Mesothelial cell of epicardium (in vitro differentiated cells): ENCODE measurements at places on chromosomes 1 and 21.

- no peak overlapping the region for H3K4me3 ChIP-seq
- peaks cover 30% of the 10 kb centered on the region for H3K4me1 ChIP-seq
- H3K27me3 ChIP-seq: peaks cover 8% of the 10 kb centered on the region
- H3K27ac ChIP-seq: no peak overlapping the region
- DNase-seq: no peak
Measured at GRCh38 chr1:224736619-224737352, 120.7 kb downstream of the CNIH3 start.

DNA sequence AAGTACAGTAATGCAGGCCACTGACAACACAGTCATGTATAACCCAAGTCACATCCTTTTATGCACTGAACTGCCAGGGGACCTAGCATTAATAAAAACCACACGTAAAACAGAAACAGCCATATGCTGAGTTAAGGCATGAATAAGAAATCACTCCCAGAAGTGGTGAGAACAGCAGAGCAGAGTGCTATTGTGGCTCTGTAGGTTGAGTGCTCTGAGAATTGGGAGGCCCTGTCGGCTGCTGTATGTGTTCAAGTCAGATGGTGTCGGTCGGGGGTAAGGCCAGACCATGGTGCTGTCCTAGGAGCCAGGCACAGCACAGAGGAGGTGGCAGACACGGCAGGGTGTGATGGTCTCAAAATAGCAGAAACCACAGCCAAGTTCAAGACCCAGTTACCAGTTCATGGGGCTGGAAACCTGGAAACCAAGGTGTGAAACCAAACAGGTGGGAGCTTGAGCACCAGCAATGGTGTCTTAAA, 126.6 kb upstream of the COA6 start:
- H3K27ac ChIP-seq: no peak overlapping the region
- H3K4me3 ChIP-seq: no peak overlapping the region
- no peak for DNase-seq
- no peaks in the 10 kb centered on the region for H3K36me3 ChIP-seq

DNA sequence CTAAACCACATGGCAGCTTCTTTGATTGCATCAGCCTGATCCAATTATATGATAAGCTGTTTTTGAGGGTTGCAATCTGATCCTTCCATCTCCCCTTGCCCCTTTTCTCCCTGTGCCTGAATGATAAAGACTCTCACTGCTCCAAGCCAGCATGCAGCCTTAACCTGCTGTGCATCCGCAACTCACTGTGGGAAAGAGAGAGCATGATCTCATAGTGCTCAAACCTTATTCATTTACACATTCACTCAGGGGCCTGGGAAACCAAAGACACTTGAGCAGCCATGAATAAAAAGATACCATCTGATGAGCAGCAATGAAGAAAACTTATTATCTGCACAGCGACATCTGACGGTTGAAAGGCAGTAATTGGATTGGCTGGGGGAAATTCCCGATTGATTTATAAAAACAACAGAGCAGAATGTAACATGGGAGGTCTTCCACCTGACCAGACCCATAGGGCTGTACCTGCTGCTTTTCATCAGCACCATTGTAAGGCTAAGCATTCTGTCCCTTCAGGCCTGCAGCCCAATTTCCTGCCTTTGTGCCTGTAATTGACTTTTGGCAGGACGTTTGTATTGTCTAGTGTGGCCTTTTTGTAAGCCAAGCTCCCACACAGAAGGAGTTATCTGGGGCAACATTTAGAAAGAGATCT, 62.5 kb downstream of the KIAA0040 start:
- peaks cover 11% of the 10 kb centered on the region for H3K27me3 ChIP-seq
- H3K27ac ChIP-seq: peak overlapping the region; percentile 2
- peaks cover 9% of the 10 kb centered on the region for H3K4me1 ChIP-seq
- no peak for DNase-seq

DNA sequence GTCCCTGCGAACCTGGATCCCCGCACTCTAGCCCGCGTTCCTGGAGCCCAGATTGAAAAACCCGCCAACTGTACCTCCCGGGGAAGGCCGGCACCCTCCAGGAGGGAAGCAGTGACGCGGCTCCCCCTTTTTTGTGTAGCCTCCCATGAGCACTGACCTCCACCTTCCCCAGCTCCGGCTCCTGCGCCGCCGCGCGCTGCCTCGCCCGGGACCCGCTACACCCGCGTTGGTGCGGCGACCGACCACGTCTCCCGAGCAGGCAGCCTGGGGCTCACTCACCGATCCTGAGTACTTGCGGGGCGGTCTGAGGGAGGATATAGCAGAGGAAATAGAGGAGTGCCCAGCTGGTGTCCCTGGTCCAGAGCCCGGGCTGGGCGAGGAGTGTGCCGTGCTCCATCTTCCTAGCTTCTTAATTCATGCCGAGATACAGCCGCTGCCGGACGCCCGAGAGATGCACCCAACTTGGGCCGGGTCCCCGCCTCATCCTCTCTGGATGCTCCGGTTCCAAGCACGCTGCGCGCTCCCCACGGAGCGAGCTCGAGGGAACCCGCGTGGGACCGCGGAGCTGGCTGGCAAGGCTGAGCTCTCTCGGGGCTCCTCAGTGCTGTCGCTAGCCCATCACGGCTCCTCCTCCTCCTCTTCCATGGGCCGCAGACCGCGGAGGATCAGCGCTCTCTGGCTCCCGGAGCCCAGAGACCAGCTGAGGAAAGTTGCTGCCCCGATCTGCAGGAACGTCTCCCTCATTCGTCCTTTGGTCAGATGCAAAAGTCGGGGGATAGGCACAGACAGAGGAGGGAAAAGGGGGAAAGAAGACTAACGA, 482 bp downstream of the GRIK1 start:
- H3K4me3 ChIP-seq: peak overlapping the region; percentile 84
- peaks cover 96% of the 10 kb centered on the region for H3K27me3 ChIP-seq
- no peak overlapping the region for H3K27ac ChIP-seq
- no peaks in the 10 kb centered on the region for H3K36me3 ChIP-seq
- H3K4me1 ChIP-seq: peaks cover 12% of the 10 kb centered on the region
- DNase-seq: peak; percentile 54

DNA sequence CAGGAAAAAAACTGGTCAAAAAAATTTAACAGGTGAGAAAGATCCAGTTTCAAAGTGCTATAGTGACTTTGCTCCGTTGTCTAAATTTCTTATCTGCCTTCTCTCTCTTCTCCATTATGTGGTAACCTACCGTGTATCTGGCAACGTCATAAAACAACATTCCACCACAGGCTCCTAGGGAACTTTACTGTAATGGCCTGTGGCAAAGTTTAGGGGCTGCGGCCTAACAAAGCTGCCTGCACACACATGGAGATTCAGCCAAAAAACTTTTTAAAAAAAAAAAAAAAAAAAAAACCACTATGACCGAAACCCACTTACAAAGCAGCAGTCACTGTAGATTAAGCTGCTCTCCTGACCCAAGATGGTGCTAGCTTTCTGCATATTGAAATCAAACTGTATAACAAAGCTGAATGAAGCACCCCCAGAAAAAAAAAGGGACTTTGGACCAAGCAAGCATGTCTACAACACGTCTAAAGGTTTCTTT, 202.6 kb downstream of the SLC45A1 start:
- DNase-seq: no peak
- H3K4me1 ChIP-seq: peaks cover 43% of the 10 kb centered on the region

- no peak for DNase-seq
- H3K27ac ChIP-seq: no peak overlapping the region
- H3K27me3 ChIP-seq: no peaks in the 10 kb centered on the region
- H3K4me3 ChIP-seq: no peak overlapping the region
- peaks cover 13% of the 10 kb centered on the region for H3K36me3 ChIP-seq
- no peaks in the 10 kb centered on the region for H3K4me1 ChIP-seq
Measured at GRCh38 chr1:241603731-241604245, 36.4 kb downstream of the CHML start.

DNA sequence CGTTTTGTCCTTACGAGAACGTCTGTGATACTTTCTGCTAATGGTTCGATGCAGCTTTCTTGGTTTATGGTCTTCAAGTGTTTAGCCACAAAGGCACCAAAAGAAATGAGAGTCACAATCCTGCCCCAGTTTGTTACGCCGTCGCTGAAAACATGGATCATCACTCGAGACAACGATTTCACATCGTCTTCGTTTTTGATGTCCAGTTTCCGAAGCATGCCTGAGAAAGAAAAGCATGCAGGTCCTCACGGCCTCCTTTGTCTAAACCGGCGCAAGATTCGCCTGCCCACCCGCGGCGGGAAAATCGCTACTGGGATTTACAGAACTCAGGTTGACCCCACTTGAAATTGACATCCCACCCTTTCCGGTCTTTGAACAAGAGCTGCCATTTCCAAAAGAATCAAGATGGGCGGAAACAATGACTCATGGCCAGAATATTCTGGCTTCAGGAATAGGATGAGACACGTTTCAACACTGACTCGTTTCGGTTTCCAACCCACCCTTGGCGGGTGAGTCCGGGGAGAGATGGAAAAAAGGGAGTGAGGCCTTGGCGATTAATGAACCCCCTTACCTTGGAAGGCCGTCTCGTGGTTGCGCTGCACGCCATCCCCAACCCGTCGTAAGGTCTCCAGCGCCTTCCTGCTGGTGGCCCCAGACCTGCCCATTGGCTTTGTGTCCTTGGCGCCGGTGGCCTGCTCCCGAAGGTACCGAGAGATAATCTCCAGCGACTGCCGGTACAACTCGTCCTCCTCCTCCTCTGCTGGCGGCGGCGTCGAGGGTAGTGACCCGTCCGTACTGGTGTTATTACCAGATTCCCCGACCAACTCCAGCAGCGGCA, 919 bp downstream of the MCL1 start:
- peak overlapping the region; percentile 98 for H3K27ac ChIP-seq
- DNase-seq: no peak
- H3K4me1 ChIP-seq: peaks cover 45% of the 10 kb centered on the region
- H3K36me3 ChIP-seq: peaks cover 30% of the 10 kb centered on the region
- H3K4me3 ChIP-seq: peak overlapping the region; percentile 98

- no peak for DNase-seq
- H3K36me3 ChIP-seq: no peaks in the 10 kb centered on the region
- peaks cover 62% of the 10 kb centered on the region for H3K4me1 ChIP-seq
- H3K4me3 ChIP-seq: peak overlapping the region; percentile 85
- peaks cover 55% of the 10 kb centered on the region for H3K27me3 ChIP-seq
- peak overlapping the region; percentile 93 for H3K27ac ChIP-seq
Measured at GRCh38 chr1:212607913-212608391, 609 bp upstream of the ATF3 start.

DNA sequence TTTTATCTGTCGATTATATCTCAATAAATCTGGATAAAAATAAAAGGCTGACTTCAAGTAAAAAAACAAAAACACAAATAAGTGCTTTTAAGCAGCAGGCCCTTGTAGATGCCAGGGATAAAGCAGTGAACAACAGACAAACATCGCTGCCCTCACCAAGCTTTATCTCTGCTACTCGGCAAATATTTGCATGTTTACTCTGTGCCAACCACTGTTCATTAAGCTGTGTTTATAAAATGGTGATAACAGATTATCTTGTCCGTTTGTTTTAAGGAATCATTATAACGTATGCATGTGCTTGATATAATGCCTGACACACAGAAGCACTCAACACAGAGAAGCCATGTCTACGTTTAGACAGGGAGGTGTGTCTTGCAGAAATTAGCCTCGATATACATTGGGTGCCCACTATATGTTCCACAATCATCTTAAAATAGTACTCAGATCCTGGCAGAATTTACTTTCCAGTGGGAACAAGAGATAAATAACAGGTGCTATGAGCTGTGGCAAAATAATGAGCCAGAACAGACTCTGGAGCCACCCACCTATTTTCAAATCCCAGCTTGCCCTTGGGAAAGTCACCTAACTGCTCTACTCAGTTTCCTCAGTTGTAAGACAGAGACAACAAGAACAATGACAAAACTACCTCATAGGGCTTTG, 47.2 kb downstream of the TRIT1 start:
- no peaks in the 10 kb centered on the region for H3K27me3 ChIP-seq
- H3K36me3 ChIP-seq: peaks cover 17% of the 10 kb centered on the region
- DNase-seq: no peak
- H3K4me3 ChIP-seq: no peak overlapping the region

- no peak for DNase-seq
- H3K4me3 ChIP-seq: no peak overlapping the region
Measured at GRCh38 chr1:112256411-112256810, 139.6 kb upstream of the CTTNBP2NL start.

DNA sequence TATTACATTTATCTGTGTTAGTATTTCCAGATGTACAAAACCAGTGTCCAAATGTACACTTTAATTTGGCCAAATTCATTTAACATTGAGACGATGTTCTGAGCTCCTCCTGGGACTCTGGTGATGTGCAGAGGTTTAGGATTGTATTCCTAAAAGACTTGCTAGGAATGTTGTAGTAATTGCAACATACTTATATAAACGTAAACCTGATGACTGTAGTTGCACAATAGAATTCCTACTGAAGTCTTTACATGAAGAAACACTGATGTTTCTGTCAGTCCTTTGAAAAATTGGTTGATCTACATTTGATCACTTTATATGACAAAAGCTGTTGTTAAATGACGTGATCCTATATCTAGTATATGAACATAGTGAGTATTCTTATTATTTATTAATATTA, 5.1 kb upstream of the OR14C36 start:
- H3K27me3 ChIP-seq: no peaks in the 10 kb centered on the region
- no peak overlapping the region for H3K4me3 ChIP-seq
- no peaks in the 10 kb centered on the region for H3K36me3 ChIP-seq
- H3K4me1 ChIP-seq: no peaks in the 10 kb centered on the region
- DNase-seq: no peak

DNA sequence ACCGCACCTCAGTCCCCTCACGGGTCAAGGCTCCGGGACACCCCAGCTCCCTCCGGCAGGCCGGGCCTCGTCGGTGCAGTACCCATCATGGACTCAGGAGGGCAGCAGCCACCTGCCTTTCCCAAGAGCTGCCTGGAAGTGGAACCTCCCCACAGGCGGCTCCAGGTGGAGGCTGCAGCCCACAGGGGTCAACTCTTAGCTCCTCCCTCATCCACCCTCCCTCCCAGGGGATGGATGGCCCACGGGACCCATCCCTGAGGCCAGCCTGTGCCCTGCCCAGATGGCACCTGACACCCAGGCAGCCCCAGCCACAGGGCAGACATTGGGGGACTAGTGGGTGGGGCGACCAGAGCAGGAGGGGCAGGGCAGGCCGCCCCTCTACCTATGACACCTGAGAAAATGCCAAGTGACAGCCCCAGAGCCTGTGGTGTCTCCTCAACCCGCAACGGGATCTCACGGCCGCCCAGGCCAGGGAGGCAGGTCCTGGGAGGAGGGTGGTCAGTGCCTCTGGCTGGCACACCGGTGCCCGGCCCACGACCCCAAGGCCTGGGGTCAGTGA, 1.2 kb upstream of the ARHGEF16 start:
- H3K27me3 ChIP-seq: peaks cover 13% of the 10 kb centered on the region
- H3K4me1 ChIP-seq: peaks cover 12% of the 10 kb centered on the region
- DNase-seq: peak; percentile 55
- peak overlapping the region; percentile 82 for H3K27ac ChIP-seq
- no peaks in the 10 kb centered on the region for H3K36me3 ChIP-seq

DNA sequence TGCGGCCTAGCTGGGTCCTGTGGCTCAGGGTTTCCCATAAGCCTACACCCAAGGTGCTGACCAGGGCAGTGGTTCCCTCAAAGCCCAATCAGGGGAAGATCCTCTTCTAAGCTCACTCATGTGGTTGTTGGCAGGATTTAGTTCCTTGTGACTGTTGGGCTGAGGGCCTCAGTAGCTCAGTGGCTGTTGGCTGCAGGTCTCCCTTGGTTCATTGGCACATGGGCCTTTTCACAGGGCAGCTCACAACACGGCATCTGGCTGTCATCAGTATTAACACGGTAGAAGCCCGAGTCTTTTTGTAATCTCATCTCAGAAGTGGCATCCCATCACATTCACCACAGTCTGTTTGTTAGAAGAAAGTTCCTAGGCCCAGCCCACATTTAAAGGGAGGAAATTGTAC, 188.2 kb upstream of the HMCN1 start:
- H3K4me3 ChIP-seq: no peak overlapping the region
- H3K4me1 ChIP-seq: peaks cover 34% of the 10 kb centered on the region
- no peak overlapping the region for H3K27ac ChIP-seq
- no peak for DNase-seq
- H3K36me3 ChIP-seq: no peaks in the 10 kb centered on the region
